ENCODE measurements at places on chromosomes 5 and 9.
A peak's percentile ranks its signal among the peaks of the same experiment; 100 is the strongest.

DNA sequence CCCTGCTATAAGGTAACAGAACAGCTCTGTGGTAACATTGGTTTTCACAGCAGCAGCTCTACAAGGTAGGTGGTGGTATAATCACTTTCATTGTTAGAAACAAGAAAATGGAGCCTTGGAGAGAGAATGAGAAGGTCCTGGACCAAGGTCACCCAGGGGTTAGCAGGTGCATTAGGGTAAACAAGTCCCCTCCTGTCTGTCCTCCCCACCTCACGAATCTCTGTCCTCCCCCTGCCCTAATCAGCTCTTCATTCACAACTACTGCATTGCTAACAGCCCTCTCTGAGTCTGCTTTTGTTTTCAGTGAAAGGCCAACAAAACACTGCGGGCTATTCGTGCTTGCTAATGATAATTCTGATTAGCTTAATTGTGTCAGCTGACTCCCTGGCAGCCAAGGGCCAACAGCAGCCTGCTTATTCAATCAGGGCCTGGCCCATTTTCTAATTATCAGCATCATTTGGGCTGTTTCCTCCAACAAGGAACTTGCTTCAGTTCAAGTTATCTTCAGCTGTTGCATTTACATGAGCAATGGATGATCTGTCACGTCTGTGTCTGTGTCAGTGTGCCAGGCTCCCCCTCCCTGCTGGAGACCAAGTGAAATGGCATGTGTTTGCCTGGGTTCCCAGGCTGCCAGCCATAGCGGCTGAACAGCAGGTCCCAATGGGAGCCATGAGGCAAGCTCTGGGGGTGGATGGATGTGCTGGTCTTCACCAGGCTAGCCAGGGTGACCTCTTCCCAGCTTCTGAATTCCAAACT, 56.7 kb upstream of the EQTN start:
- no peak for DNase-seq

- DNase-seq: no peak
Observed at GRCh38 chr9:81849631-81850259, 78.5 kb upstream of the SPATA31D4 start.

DNA sequence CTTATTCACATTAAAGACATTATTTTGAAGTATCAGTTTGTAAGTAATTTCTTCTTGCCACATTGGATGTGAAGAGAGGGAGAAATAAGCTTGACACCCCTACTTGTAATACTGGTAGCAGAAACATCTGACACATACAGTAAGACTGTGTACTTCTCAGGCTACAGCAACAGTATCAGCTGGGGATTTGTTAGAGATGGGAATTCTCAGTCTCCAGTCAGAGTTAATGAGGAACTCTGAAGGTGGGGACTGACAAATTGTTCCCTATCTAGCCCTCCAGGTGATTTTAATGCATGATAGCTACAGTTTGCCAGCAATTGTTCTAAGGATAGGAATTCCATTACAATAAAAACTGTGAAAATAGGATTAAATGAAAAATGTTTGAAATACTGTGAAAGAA, 524.8 kb downstream of the PRR16 start:
- no peak for DNase-seq

- no peak for DNase-seq
Observed at GRCh38 chr5:159708090-159708489, 208.2 kb upstream of the ADRA1B start.

DNA sequence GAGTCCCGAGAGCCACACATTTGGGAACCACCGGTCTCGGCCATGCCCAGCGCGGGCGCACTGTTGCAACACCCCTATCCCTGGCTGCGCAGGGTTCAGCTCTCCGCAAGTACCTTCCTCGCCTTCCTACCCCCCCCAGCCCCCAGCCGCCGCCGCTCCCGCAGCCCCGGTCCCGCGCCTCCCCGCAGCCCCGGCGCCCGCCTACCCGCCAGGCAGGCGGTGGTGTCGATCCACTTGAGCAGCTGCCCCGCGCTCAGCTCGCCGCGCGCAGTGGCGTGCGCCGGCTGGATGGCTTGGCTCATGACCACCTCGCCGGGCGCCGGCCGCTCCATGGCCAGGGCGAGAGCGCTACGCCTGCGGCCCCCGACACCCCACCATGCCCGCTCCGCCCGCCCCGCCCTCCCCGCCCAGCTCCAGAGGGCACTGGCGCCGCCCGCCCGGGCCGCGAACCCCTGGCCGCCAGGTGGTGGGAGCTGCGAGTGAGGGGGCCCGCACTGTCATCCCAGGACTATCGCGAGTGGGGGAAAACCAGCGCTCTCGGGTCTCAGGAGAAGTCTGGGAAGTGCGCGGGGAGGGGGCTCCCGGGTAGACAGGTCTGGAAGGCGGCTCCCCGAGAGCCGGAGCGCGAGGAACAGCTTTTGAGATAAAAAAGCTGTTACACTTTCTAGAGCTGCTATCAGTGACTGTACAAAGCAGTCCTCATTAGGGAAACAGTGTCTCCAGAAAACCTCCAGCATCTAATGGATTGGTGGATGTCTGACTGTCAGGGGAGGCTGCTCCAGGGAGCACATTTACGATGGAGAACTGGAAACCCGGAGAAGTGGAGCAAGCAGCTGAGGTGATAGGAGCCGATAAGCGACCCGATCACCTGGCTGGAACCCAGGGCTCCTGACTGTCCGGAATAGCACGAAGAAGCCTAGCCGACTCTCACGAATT, at the start of gene ACOT12:
ACOT12 (minus strand) TSS at position 352 of the 936 bp plus-strand sequence; CDS start at position 332, 20 bp downstream.
- no peak for DNase-seq

DNA sequence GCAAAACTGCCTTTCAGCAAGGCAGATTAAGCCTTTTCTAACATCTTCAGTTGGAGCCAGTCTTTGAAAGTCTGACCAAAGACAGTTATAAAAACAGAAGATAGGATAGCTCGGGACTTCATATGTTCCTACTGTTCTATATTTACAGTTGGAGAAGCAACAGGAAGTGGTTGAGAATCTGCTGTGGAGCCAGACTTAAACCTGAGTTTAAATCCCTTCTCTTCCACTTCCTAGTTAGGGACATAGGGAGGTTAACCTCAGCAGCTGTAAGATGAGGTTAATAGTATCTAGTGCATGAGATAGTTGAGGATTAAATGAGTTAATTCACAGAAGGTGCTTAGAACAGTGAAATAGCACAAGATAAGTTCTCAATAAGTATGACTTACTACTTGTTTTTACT, 84.5 kb upstream of the FREM1 start:
- no peak for DNase-seq

GRCh38 chr9:118568704-118569103, 800.5 kb downstream of the BRINP1 start:
- no peak for DNase-seq

DNA sequence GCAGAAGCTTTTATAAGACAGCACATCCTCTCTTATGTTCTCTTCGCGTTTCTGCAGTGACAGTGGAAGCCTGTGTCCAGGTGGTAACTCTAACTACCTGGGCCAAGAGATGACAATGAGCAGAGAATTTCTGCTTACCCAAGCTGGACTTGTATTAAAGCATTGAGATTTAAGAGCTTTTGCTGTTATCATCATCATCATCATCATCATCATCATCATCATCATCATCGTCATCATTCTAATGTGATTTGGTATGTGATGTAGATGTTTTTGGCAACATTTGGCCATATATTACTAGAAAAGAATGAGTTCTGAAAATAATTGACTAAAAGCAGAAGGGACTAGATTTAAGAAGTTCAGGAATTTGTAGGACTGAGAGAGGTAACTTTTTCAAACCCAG, 401.3 kb downstream of the BRINP1 start:
- no peak for DNase-seq

GRCh38 chr5:95035891-95036685, 248.8 kb downstream of the MCTP1 start:
- no peak for DNase-seq

- no peak for DNase-seq
Observed at GRCh38 chr9:76166526-76166925, 227.7 kb downstream of the RFK start.

GRCh38 chr5:151676314-151676712, 10.4 kb downstream of the SPARC start:
- no peak for DNase-seq

DNA sequence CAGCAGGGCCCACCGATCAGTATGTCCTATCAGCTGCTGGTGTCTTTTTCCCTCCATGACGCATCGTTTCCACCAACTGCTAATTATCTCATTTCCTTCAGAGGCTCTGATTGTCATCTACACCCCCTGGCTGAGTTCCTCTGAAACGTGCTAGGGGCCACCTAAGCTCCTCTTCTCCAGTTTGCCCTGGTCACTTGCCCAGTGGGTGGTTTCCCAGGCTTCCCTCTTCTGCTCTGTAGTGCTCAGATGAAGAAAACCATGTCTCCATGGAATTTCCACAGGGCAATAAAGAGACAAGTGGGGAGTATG, 65.3 kb downstream of the TSTD2 start:
- no peak for DNase-seq

- no peak for DNase-seq
Observed at GRCh38 chr5:136034984-136035383, 6.2 kb downstream of the TGFBI start.

DNA sequence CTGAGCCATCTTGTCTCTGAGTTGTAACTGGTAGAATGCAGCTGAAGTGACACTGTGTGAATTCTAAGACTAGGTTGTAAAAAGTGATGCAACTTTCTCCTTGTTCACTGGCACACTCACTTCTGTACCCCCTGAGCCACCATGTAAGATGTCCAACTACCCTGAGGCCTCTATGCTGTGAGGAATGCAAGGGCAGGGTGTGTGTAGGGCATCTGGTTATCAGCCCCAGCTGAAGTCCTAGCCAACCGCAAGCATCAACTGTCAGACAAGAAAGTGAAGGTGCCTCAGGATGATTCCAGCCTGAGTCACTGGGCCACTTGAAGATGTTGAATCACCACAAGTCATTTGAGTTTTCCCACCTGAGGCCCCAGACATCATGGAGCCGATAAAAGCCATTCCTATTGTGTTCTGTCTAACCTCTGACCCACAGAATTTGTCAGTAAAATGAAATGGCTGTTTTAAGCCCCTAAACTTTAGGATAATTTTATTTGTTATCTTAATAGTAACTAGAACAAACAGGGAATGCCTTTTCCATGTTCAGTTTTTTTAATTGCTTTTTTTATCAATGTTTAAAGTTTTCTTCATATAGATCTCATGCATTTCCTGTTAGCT, 18.7 kb upstream of the RHOBTB3 start:
- DNase-seq: peak; percentile 43

DNA sequence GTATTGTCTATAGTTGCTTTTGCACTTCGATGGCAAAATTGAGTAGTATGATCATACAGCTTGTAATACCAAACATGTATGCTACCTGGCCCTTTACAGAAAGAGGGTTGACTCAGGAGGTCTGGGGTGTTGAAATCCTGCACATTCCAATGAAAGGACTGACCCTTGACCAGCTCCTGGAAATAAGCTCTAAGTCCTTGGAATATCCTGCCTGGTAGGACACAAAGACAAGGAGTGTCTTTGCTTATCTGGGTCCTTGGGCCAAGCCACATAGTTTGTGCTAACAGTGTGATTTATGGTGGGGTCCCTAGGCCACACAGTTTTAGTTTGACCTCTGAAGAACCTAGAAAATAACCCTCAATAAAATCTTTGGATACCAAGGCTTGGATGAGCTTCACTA, 89.3 kb upstream of the FTMT start:
- DNase-seq: no peak

DNA sequence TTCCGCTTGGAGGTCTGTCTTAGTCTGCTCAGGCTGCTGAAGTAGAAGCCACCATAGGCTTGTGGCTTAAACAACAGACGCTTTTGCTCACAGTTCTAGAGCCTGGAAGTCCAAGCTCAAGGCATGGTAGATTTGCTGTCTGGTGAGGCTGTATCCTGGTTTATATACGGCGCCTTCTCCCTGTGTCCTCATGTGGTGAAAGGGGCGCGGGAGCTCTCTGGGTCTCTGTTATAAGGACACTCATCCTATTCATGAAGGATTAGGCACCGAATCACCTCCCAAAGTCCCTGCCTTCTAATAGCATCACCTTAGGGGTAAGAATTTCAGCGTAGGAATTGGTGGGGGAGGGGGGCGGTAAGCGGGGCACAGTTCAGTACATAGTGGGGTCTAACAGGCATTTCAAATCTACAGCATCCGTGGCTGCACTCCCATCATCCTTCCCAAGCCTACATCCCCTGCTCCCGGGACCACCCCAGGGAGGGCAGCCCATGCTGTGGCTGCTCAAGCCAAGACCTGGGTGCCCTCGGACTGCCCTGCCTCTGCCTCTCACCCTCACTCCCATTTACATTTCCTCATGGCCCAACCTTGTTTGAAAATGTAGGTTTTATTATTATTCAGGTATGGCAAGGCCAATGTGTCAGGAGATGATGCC, 15.1 kb upstream of the LPCAT1 start:
- no peak for DNase-seq

GRCh38 chr5:97142521-97143254, at the start of gene LIX1:
TSS of gene LIX1 (minus strand) at chr5:97142611. CDS start at chr5:97142576, 35 bp downstream.
- DNase-seq: peak; percentile 34

- peak; percentile 64 for DNase-seq
Observed at GRCh38 chr5:28208356-28208755, 1170.0 kb upstream of the CDH9 start.

DNA sequence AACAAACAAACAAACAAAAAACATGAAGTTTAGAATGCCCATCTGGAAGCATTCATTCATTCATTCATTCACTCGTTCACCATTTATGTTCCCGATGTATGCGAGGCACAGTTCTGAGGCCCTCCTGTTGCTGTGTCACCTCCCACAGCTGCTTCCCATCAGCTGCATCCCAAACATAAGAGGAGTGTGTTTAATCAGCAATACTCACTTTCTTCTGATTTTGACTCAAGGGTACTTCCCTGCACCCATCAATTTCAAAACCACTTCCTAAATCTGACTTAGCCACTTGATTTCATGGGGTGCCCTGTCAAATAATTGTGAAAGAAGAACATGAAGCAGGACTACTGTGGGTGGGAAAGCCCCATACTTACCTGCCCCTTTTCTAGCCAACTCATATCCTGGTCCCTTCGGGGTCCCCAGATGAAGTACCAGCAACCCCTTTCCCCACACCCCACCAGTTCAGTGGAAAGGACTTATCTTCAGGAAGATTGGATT, 128.0 kb upstream of the IL12B start:
- no peak for DNase-seq

DNA sequence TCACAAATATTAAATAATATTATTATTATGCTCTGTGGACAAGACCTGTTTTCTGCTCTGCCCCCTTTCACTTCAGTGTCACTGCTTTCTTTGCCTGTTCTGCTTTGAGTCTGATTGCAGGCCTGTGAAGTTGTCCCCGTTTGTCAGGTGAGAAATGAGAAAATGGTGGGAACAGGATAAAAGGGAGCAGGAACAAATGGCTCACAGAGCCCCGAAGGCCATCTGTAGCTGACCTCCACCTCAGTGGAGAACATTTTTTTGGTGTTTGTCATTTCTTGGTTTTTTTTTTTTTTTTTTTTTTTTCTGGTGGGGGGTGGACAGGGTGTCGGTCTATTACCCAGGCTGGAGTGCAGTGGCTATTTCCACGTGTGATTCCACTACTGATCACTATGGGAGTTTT, 13.2 kb upstream of the S100Z start:
- no peak for DNase-seq

DNA sequence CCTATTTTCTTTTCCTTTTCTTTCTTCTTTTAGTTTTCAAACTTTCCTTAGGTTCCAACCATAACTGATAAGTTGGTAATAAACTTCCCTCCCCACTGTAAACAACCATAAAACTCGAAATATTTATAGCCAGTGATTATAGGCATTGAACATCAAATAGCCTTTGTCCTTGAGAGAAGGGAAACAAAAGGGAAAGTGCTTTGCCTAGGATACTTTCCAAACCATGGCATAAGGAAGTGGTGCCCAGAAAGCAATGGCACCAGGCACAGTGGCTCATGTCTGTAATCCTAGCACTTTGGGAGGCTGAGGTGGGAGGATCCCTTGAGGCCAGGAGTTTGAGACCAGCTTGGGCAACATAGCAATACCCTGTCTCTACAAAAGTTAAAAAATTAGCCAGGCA, 11.9 kb upstream of the PDLIM4 start:
- DNase-seq: no peak
